Fibroblast of the aortic adventitia (primary cell): ENCODE measurements at places on chromosomes 4 and X. TPM values are rescaled to one million over a fixed set of nuclear protein-coding genes. Genes with fewer than 3 reads are reported as not detected.

DNA sequence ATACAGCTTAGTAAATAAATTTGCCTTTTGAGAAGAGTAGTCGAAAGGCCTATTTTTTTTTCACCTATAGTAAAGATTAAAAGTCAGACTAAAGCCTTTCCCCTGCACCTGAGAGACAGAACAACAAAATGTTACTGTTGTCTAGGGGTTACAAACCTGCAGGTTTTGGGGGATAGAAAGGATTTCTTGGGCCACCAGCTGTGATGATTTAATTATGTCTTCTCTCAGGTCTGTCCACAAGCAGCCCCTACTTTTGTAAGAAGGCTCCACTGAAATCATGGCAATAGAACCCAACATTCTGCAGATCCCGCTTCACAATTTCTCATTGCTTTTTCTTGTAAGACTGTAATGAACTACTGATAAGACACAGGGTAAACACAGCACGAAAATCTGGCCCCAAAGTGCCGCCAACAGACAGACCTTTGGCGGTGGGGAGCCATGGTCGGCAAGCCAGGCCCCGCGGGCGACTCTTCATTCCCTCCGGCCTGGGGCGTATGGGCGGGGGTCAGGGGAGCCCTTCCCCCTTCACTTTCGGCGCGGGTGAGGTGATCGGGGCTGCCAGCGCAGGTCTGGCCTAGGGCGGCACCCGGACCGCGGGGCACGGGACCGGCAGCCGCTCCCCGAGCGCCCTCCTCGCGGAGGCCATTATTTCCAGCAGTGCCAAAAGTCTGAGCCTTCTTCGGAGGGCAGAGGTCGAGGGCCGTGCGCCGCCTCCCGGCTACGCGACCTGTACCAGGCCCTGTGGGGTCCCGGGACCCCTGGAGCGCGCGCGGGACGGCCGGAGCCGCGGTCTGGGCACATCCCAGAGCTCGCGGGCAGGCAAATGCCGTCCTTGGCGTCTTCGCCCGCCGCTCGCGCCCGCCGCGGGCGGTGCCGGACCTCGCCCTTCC, 812 bp upstream of the KDM6A start:
- peak; percentile 40 for DNase-seq

- no peak for DNase-seq
Measured at GRCh38 chr4:140679576-140679975, 76.6 kb downstream of the TBC1D9 start.

TREX2 gene
- 1.3 TPM in 1 of 2 replicates, not detected in the other for total RNA-seq

- DNase-seq = peak; percentile 92
Measured at GRCh38 chr4:172982151-172982590, 186.4 kb upstream of the GALNT7 start.

DNA sequence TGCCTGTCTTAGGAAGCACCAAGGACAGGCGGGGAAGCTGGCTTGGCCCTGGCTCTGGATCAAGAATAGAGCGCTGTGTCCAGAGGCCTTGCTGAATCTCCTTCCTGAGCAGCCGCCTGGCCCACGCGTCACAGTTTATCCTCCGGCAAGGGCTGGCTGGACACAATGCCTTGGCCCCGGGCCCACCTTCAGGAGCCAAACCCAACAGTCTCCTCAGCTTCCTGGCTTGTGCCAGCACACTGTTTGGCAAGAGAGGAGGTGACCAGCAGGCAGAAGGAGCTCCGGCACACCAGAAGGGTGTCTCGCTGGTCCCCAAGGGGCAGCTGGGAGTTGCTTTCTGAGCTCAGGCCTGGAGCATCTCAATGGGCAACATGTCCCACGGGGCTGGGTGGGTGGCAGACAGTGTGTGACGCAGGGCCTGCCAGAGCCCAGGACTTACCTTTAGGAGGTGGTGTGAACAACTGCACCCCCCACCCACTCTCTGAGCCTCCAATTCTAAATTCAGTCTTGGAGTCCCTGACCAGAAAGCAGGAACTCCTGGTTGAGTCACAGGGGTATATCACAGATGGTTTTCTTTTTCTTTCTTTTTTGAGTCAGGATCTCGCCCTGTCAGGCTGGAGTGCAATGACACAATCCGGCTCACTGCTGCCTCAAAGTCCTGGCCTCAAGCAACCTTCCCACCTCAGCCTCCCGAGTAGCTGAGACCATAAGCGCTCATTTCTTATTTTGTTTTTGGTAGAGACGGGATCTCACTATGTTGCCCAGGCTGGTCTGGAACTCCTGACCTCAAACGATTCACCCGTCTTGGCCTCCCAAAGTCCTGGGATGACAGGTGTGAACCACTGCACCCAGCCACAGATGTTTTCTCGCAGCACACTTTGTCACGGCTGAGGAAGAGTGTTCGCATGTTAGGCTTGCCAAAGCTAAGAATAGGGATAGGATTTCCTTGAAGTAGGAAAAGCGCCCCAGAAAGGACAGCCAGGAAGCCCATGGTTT, 361.2 kb downstream of the BCOR start:
- peak; percentile 94 for DNase-seq

DNA sequence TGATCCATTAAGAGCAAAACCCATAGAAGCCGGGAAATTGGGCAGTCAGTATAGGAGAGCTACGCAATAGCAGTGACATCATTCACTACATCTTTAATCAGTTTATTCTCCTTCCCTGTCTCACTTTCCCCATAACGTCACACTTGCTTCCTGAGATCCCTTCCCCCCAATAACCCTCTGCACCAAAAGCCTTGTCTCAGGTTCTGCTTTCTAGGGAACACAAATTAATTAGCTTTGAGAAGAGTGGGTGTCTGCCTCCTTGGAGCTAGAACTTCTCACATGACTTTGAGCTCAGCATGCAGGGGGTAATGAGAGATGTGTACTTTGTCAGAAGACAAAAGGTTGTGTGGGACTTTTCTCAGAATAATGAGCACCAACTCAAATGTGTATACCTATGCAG, 128.3 kb upstream of the MAOA start:
- no peak for DNase-seq

POU3F4 gene
- total RNA-seq = not detected in 2 replicates

DNA sequence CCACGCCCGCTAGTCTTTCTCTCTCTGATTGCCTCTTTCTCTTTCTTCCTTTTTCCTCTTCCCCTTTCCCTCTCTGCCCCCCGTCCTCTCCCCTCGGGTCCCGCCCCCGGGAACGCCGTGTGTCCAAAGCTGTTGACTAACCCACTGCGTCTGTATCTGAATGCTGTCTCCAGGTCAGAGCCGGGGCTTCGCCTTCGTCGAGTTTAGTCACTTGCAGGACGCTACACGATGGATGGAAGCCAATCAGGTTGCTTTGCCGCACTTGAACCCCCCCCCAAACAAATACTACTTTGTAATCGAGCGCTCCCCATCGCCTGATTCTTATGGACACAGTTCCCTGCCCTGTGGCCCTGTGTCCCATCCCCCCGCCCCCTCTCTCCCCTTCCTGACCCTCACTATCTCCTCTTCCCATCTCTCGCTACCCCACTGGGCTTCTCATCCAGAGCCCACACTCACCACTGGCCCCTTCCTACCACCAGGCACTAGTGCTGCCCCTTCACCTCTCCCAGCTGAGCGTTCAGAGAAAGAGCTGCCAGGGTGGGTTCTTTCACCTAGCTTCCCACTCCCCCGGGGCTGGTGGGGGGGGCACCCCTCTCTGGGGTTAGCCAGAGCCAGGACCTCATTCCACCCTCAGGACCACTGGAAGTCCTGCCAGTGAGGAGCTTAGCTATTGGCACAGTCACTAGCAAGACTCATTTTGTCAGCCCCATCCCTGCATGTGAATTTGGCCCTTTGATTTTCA, 18.6 kb upstream of the UBA1 start:
- DNase-seq = no peak

DNA sequence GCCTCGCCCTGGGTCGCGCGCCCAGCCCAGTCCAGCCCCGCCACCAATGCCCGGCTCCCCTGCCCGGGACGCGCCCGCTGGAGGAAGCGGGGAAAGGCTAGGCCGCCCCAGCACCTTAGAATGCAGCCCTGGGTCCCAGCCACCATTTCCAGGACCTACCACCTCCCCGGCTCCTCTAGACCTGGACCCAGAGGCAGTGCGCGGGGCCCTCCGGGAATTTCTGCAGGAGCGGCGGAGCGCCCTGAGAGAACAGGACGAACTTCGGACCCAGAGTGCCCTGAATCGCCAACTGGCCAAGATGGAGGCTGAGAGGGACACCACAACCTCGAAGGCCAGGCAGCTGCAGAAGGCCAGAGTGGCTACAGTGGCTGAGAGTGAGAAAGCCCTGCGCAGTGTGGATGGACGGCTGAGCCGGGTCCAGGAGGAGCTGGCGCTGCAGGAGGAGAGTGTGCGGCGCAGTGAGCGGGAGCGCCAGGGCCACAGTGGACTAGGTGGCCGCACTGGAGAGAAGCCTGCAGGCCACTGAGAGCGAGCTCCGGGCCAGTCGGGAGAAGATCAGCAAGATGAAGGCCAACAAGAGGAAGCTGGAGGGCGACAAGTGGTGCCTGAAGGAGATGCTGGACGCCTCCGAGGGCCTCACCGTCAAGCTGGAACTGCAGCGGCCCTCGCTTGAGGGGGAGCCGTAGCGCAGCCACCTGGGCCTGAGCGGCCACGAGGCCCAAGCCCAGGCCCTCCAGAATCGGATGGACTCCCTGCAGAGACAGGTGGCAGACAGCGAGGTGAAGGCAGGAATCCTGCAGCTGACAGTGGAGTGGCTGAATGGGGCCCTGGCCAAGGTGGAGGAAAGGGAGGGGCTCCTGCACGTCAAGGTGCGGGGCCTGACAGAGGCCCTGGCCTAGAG, 15.5 kb downstream of the SMIM10L2A start:
- no peak for DNase-seq

DNA sequence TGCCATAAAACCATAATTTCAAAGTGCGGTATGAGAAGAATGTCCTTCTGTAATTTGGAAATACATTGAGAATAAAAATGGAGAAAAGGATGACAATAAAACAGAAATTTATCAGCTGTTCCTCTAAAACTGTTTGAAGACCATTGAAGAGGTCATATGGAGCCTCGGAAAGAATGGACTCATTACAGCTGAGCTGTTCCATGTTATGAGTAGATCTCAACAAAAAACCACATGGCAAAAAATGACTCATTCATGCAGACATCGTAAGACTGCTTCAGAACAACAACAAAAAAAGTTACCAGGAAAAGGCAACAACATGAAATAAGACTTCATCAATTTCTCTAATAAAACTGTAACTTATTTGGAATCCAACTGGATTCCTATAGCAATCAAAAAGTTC, 39.7 kb downstream of the AKAP4 start:
- no peak for DNase-seq

HSFX2 gene
- 0.36 TPM in 1 of 2 replicates, not detected in the other for total RNA-seq

DNA sequence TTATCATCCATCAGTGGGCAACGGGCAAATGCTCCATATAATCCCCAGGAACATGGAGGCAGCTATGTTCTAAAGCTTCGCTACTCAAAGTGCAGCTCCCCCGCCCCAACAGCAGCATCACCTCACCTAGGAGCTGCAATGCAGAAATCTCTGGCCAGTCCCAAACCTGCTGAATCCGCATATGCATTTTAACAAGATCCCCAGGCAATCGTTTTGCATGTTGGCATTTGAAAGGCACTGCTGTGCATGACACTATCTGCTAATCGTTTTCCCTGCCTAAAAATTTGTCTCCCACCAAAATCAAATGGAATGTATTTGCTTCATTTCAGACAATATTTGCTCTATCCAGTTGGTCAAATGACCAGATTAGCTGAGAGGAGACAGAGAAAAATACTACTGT, 15.2 kb downstream of the ADGRG2 start:
- DNase-seq = no peak

DNA sequence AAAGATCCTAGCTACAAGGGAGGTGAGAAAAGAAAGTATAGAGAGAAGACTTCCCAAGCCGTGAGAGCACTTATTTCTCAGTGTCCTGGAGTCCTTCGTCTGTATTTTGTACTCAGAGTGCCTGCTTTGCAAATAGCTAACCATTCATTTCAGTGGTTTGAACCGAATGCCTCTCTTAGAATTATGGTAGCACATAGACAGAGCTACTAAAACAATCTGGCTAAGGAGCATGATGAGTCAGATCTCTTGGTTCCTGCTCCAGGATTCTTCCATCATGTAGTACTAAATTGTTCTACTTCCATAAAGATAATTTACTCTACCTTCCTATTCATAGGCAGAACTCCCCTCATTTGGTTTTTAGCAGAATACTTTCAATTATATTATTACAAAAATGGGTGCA, 946.6 kb downstream of the STIM2 start:
- DNase-seq = no peak

AKAP4 gene
- under 0.01 TPM in 1 of 2 replicates, not detected in the other for total RNA-seq

GRCh38 chr4:126757219-126757618, 875.5 kb upstream of the INTU start:
- no peak for DNase-seq
